ENCODE measurements at places on chromosomes 11 and 22.

DNA sequence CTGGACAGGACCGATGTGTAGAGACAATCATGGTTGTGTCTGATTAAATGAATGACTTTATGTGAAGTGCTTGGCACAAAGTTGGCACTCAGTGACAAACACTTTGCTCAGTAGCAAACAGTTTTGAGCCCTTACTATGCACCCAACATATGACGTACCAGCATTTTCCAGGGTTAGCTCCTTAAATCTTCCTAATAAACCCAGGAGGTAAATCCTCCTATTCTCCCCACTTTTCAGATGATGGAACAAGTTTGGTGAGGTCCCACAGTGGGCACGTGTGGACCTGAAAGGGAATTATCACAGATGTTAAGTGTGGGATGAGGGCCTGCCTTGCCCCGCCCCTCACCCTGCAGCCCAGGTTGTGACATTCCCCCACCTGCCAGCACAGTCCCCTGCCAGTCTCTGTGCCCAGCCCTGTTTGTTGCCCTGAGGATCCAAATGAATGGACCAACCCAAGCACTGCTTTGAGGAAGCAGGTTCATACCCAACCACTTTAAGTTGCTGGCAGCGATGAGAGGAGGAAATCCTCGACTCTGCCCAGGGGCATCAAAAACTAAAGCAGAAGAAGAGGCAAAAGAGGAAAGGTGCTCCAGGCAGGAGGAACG, 6.6 kb upstream of the CARD10 start:
- H3K4me1 ChIP-seq: peaks cover 9% of the 10 kb centered on the region
- DNase-seq: no peak
- no peak overlapping the region for H3K27ac ChIP-seq

DNA sequence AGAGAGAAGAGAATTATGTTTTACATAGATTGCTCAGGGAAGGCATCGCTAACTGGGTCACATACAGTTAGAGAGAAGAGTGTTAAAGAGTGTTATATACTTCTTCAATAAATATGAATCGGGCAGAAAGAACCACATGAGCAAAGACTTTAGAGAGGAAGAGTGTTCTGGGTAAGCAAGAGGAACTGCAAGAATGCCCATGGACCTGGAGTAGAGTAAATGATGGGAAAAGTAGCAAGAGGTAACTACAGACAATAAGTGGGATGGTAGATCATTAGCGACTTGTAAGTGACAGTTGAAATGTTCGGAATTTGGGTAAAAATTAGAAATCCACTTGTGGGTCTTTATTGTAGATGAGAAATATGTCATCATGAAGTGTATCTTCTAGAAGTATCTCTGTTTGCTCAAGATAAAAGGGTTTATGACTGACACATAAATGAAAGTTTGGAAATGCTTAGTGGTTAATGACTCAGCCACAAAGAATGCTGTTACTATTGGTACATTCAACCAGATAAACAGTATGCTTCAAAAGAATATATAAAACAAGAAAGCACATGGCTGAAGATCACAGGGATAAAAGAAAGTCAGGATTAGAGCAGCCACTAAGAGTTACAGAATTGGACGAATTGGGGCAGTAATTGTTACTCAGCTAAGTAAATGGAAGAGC, 229.3 kb downstream of the CASP12 start:
- H3K36me3 ChIP-seq: no peaks in the 10 kb centered on the region
- no peak for DNase-seq
- H3K27me3 ChIP-seq: no peaks in the 10 kb centered on the region
- H3K4me1 ChIP-seq: no peaks in the 10 kb centered on the region
- no peak overlapping the region for H3K4me3 ChIP-seq

DNA sequence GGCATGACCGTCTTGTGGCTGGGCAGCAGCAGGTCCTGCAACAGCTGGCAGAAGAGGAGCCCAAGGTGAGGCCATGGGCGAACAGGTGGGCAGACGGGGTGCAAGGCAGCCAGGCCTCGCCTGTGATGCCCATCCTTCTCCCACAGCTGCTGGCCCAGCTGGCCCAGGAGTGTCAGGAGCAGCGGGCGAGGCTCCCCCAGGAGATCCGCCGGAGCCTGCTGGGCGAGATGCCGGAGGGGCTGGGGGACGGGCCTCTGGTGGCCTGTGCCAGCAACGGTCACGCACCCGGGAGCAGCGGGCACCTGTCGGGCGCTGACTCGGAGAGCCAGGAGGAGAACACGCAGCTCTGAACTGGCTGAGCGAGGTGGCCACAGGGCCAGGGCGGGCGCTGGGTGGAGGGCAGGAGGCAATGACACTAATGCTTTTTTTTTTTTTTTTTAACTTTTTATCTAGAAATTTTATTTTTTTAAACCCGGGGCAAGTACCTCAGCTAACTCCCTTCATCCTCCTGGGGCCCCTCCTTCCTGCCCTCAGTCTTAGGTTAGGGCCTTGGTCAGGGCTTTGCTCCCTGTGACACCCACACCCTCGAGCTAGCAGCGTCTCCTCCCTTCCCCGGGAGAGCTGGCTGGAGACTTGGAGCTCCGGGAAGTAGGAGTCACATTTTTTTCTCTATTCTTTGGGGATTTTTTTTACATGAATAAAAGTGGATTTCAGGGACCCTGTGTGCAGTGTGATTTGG, 16.0 kb downstream of the PLCB3 start:
- DNase-seq: peak; percentile 64
- H3K27me3 ChIP-seq: no peaks in the 10 kb centered on the region
- H3K27ac ChIP-seq: peak overlapping the region; percentile 94
- no peak overlapping the region for H3K4me3 ChIP-seq
- H3K4me1 ChIP-seq: peaks cover 41% of the 10 kb centered on the region

GRCh38 chr22:20456064-20456721, 18.6 kb upstream of the SCARF2 start:
- peak; percentile 87 for DNase-seq
- peaks cover 3% of the 10 kb centered on the region for H3K4me1 ChIP-seq
- H3K4me3 ChIP-seq: no peak overlapping the region
- H3K27ac ChIP-seq: no peak overlapping the region
- no peaks in the 10 kb centered on the region for H3K27me3 ChIP-seq

DNA sequence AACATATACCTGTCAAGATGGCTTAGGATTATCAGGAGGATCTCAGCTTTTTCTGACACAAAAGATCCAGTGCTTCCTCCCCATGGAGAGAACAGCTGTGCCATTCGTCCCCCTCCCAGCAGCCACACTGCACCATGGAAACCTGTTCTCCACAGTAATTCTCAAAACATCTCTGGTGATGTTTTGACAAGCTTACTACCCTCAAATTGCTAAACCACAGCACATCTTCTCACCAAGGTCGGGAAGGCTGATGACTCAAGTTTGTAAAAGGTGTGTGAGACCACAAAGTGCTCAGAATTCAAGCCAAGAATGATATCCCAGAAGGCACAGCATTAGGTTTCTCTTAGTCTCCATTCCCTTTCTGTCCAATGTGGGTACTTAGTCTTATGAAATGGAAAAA, 3.9 kb upstream of the RAB38 start:
- no peaks in the 10 kb centered on the region for H3K36me3 ChIP-seq
- no peaks in the 10 kb centered on the region for H3K27me3 ChIP-seq
- H3K27ac ChIP-seq: no peak overlapping the region
- no peaks in the 10 kb centered on the region for H3K4me1 ChIP-seq

DNA sequence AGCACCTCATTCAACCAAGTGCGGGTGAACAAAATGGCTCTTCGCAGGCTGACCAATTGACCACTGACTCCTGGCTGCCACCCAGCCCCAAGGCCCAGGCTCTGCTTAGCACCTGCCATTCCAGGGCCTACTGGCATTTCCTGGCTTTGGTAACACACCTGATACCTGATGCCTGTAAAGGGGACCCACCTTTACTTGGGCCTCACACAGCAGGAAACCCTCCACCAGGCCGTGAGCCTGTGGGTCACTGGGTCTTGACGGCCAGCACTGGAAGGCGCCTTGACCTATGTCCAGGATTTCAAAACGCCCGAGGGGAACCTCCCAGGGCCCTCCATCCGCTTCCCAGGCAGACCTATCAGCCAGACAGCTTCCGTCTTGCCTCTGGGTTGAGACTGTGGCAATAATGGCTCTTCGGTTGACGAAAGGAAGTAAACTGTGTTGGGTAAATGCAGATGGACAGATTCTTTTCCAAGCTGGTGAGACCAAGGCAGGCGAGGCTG, 16.8 kb upstream of the TMEM184B start:
- no peaks in the 10 kb centered on the region for H3K36me3 ChIP-seq
- H3K4me1 ChIP-seq: no peaks in the 10 kb centered on the region
- no peaks in the 10 kb centered on the region for H3K27me3 ChIP-seq
- H3K27ac ChIP-seq: no peak overlapping the region
- DNase-seq: no peak
- H3K4me3 ChIP-seq: no peak overlapping the region

DNA sequence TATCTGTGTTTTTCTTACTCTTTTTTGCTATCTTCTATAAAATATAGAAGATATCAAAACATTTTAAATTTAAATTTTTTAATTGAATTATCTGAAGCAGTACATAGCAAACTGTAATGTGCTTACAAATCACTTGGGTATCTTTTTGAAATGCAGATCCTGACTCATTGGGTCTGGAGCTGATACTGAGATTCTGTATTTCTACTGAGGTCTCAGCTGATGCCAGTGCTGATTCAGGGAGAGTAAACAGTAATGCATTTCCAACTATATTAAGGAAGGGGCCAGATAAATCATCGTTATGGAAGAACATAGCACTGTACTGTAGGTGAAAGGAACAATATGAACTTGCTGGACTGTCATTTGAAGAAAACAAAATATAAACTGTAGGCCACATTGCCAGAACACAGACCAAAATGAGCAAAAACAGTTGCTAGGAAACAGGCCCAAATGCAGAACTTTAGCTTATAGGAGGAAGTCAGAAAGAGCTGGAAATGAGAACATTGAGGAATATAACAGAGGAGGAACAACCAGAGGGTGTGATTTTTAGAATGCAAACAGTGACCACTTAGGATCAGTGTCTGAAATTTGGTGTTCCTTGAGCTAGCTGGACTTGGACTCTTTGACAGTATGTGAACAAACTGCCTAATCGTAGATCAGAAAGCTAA, 3.3 kb downstream of the ARL14EP start:
- no peak overlapping the region for H3K27ac ChIP-seq
- H3K36me3 ChIP-seq: no peaks in the 10 kb centered on the region
- H3K4me1 ChIP-seq: peaks cover 14% of the 10 kb centered on the region
- no peaks in the 10 kb centered on the region for H3K27me3 ChIP-seq
- no peak overlapping the region for H3K4me3 ChIP-seq

GRCh38 chr11:57422669-57423068, 4.3 kb downstream of the SLC43A3 start:
- no peak overlapping the region for H3K27ac ChIP-seq
- H3K4me3 ChIP-seq: no peak overlapping the region
- peaks cover 45% of the 10 kb centered on the region for H3K4me1 ChIP-seq
- no peaks in the 10 kb centered on the region for H3K27me3 ChIP-seq
- H3K36me3 ChIP-seq: no peaks in the 10 kb centered on the region

GRCh38 chr11:104164028-104164520, at the start of gene PDGFD:
Gene PDGFD (minus strand): TSS chr11:104164147.
- no peaks in the 10 kb centered on the region for H3K36me3 ChIP-seq
- peak within 1 kb of the TSS; percentile 17 for H3K27ac ChIP-seq
- DNase-seq: peak; percentile 70
- peak within 1 kb of the TSS; percentile 54 for H3K4me3 ChIP-seq
- no peaks in the 10 kb centered on the region for H3K27me3 ChIP-seq
- H3K4me1 ChIP-seq: no peaks in the 10 kb centered on the region

- H3K27me3 ChIP-seq: no peaks in the 10 kb centered on the region
- H3K36me3 ChIP-seq: no peaks in the 10 kb centered on the region
- no peak overlapping the region for H3K27ac ChIP-seq
- H3K4me1 ChIP-seq: no peaks in the 10 kb centered on the region
These were observed 208.5 kb downstream of the RAB38 start for GRCh38 chr11:87966694-87967093.

DNA sequence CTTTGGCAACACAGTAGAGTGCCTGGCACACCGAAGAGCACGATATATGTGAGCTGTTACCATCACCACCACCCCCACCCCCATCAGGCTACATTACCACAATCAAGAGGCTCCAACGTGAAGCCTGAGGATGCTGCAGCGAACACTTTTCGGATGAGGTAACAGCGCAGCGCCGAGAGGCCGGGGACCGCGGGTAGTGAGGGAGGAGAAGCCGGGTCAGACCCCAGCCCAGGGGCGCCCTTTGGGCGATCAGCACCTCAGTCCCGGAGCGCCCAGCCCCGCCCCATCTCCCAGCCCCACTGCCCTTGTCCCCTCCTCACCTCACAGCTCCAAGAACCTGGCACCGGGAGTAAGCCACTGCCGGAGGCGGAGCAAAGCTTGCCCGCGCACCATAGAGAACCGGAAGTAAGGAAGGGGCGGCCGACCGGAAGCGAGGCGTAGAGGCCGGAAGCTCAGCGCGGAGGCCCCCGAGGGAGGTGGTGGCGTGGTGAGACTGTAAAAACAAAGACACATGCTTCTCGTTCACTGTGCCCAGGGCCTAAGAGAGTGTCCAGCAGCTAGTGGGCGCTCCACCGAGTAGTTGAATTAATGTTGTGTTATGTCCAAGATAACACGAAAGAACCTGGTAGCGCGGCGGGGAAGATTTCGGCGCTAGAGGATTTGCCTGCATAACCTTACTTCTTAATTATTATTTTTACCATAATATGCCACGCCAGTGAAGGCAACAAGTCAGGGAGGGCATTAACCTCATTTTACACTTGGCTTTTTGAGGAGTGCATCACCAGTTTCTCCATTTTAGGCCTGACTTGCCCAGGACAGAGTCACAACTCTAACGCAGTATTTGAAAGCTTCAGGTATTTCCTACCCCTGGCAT, at the start of gene THOC5:
TSS of gene THOC5 (minus strand) at position 407 of the 874 bp plus-strand sequence. CDS start 4,610 bp downstream, outside the sequence.
- H3K4me1 ChIP-seq: peaks cover 18% of the 10 kb centered on the region
- no peaks in the 10 kb centered on the region for H3K36me3 ChIP-seq
- peak within 1 kb of the TSS; percentile 68 for H3K4me3 ChIP-seq

GRCh38 chr11:86301742-86302091, 323 bp upstream of the HIKESHI start:
- H3K27ac ChIP-seq: no peak overlapping the region
- no peaks in the 10 kb centered on the region for H3K36me3 ChIP-seq
- DNase-seq: no peak
- no peaks in the 10 kb centered on the region for H3K27me3 ChIP-seq
- peaks cover 11% of the 10 kb centered on the region for H3K4me1 ChIP-seq

DNA sequence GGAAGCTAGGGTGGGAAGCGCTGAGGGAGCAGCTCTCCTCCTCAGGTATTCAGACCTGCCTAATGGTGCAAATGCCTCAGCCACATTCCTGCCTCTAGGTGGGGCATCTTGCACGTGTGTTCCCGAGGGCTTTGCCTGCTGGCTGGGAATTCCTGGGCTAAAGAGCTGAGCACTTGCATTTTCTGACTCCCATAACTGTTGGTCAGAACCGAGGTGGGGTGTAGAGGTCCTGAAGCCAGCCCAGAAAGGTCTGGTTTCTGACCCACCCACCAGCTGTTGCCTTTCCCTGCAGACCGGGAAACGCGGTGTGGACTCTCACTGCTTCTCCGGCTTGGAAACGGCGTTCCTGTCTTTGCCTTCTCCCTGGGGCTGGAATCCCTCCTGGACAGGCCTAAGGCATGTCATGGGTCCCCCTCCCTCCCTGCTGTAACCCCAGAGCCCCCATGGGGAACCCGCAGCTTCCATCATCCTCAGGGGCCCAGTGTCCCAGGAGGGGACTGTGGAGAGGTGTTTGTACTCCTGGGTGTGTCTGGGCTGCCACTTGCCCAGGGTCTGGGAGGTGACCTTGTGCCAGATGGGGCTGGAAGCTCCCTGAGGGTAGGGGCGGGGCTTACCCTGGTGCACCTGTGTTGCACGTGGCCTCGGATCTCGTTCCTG, 24.0 kb upstream of the SMIM38 start:
- peaks cover 17% of the 10 kb centered on the region for H3K4me1 ChIP-seq
- no peak overlapping the region for H3K4me3 ChIP-seq
- H3K27ac ChIP-seq: no peak overlapping the region
- H3K27me3 ChIP-seq: no peaks in the 10 kb centered on the region
- H3K36me3 ChIP-seq: no peaks in the 10 kb centered on the region

GRCh38 chr11:6298605-6299004, 21.7 kb downstream of the CAVIN3 start:
- H3K27ac ChIP-seq: no peak overlapping the region
- peak; percentile 83 for DNase-seq
- H3K27me3 ChIP-seq: no peaks in the 10 kb centered on the region
- H3K4me1 ChIP-seq: no peaks in the 10 kb centered on the region

Data from testis (tissue), 5 donors.